ENCODE measurements at places on chromosomes 6 and 20.

- no peak for DNase-seq
These were observed 82.1 kb upstream of the F13A1 start for GRCh38 chr6:6402591-6402990.

GRCh38 chr6:25217829-25218228 lies 61.3 kb upstream of the CARMIL1 start:
- no peak for DNase-seq

GRCh38 chr6:90403489-90404381 lies 107.1 kb upstream of the BACH2 start:
- no peak for DNase-seq

DNA sequence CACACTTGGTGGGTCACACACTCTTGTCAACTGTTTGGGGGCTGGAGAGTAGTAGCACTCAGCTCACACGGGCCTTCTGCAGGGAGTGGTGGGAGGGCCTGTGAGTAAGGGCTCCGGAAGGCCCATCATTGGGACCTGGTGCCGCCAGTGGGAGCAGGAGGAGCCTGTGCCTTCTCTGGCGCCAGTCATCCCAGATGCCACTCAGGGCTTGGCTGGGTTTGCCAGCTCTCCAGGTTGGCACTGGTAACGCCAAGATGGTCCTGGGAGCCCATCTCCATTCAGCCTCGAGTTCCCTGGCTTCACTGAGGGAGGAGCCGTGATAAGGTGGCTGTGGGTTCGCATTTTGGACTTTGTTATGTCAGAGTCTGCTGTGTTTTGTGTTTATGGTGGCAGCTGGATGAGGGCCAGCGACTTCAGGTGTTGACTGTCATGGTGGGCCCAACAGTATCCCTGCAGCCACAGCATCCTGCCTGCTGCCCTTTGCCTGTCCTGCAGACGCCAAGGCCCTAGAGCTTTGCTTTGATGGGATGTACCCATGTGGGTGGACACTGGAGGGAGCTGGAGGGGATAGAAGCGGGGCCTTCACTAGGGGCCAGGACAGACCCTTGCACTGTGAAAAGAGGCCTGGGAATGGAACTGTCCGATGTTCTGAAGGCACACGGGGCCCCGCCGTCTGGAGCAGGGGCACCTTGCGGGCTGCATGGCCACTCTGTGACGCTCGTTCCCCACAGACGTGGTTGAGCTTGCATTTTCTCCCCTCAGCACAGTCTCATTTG lies 13.3 kb upstream of the DNAJC5 start:
- DNase-seq, result no peak

DNA sequence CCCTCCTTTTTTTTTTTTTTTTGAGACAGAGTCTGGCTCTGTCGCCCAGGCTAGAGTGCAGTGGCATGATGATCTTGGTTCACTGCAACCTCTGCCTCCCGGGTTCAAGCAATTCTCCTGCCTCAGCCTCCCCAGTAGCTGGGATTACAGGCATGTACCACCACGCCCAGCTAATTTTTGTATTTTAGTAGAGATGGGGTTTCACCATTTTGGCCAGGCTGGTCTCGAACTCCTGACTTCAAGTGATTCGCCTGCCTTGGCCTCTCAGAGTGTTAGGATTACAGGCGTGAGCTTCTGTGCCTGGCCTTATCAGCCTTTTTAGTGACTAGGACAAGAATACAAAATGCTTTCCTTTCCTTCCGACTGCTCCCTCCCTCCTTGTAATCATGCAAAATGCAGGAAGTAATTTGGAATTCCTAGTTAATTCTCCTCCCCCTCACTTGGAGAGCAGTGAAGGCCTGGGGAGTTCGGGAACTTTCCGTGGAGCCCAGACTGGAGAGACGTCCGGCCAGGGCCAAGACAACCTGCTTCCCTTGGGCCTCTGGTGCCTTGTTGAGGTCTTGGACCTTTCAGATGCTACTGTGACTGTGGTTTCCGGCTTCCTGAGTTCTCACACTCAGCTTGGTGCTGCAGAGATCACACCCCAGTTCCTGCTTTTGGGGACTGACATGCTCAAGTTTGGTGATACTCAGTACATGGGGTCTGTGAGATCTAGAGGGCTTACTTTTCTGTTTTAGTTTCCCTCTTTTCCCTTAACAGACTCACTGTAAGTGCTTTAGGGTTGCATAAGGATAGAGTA lies 3.9 kb upstream of the PHF20 start:
- DNase-seq, result peak; percentile 66

DNA sequence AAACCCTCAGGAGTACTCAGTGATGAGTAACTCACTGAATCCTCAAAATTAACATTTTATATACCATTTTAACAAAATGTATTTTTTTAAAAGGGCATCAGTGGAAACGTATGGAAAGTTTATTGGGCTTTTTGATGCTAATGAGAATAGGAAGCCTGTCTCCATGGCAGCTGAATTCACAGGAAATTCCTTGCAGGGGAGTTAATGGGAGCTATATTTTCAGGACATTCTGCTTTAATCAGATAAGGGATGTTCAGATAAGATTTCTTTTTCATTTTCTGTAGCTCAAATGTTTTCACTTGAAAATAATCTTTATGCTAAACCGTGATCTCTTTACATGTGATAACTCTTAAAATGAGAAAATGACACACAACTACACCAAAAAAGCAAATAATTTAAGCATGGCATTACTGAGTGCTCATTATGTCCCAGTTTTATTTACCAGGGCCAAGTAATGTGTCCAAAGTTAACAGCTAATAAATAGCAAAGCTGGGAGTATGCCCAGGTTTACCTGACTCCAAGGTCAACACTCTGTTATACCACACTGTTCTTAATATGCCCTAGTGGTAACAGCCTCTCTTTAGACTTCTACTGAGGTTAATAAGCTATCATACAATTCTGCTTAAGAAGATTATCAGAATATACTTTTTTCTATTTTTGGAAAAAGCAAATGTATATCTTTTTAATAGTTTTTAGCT lies 348.1 kb downstream of the GRIK2 start:
- DNase-seq, result no peak

DNA sequence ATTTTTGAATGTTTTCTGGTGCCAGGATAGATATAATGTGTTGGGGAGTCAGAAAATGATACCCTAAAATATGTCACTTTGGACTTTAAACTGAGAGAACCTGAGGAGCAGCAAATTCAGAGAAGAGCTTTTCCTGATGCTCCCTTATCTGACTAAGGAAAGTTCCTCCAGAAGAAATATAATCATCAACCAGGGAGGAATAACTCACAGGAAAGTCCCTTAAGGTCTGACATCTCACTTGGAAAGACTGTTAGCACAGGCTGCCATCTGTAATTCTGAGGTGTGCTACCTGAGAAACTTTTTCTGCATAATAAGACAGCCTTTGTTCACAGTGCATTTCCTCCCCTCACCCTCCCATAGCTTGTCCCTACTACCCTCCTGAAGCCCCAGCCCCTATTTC lies 218.6 kb downstream of the SYNE1 start:
- DNase-seq, result no peak

GRCh38 chr6:80268865-80269730 lies 162.6 kb downstream of the BCKDHB start:
- no peak for DNase-seq

DNA sequence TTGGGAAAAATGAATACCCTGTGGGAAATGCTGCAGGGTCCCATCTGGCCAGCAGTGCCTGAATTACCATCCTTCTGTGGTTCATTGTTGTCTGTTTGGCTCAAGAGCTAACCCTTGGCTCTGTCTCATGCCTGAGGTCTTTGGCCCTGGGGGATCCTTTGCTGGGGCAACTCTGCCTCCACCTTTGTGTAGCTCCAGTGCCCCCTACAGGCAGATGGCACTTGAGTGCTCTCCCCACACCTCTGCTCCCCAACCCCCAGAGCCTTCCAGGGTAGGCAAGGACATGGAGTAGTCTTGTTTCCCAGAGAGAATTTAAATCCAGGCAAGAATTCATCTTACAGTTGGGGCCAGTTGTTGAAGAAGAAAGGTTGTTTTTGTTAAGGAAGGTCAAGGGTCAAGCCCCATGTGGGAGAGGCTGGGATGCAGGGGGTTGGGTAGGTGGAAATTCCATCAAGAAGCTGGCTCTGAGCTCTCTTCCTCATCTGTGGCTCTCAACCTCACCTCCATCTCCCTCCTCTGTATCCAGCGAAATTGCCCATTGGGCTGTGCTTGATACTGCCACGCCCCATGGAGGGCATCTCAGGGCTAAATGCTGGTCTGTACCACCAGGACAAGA lies 44.2 kb downstream of the ZNF831 start:
- DNase-seq, result peak; percentile 81

- DNase-seq, result no peak
These were observed 42.9 kb upstream of the SPTLC3 start for GRCh38 chr20:12965870-12966251.

GRCh38 chr6:81023007-81023582 lies 729.4 kb downstream of the TENT5A start:
- no peak for DNase-seq

- DNase-seq, result no peak
These were observed 54.7 kb upstream of the FAM83D start for GRCh38 chr20:38871560-38871953.

DNA sequence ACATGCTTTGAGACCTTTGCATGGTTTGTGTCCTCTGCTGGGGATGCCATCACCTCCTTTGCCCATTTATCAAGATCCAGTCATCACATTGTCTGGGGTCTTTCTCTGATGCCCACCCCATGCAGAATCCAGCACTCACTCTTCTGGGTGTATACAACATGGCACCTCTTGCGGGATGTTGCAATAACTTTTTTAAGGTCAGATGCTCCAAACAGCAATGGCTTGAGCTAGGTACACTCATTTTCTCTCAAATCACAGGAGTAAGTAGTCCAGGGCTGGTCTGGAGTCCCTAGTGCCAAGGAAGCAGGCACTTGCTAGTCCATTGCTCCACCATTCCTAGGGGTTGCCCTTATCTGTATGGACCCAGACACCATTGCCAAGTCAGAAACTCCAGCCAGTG lies 196.6 kb upstream of the KCNG1 start:
- DNase-seq, result no peak

DNA sequence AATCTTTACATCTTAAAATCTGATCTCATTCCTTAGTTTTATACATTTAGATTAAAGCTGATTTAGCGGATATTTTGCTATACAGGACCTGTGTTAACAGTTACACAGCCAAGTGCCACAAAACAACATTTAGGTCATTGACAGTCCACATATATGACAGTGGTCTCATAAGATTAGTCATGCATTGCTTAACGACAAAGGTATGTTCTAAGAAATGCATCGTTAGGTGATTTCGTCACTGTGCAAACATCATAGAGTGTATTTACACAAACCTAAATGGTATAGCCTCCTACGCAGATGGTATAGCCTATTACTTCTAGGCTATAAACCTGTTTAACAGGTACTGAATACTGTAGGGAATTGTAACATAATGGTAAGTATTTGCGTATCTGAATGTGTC lies 21.6 kb downstream of the ADGRG6 start:
- no peak for DNase-seq

- DNase-seq, result no peak
These were observed 50.0 kb downstream of the SOBP start for GRCh38 chr6:107539849-107540464.

DNA sequence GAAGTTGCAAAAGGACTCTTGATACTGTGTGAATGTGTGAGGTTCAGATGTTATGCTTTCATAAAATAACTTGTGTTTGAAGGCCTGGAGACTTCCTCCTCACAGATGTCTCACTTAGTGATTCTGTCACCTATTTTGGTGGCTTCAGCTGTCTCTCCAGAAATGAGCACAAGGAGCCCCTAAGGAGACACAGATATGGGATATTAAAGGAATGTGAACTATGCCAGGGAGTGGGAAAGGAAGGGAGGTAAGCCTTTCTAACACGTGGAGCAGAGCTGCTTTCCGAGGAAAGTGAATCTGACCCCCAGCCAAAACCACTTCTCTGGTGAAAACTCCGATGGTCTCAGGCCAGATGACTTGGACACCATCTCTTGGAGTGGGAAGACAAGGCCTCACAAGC lies 10.5 kb upstream of the FOXO3 start:
- DNase-seq, result no peak

DNA sequence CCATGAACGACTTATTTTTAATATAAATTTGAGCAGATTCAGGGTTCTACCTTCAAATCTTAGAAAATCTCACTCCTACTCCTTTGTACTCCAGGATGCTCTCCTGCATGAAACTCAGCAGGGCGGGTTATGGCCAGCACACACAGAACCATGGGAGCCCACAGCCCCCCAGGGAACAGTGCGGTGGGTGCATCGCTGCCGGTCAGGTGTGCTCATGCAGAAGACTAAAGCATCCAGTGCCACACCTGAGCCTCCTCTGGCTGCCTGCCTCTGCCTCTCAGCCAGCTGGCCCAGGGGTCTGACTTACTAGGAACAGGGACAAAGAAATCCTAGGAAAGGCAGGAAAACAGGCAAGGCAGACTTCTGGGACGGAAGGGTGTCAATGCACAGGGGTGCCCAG lies 31.8 kb downstream of the EZR start:
- no peak for DNase-seq

DNA sequence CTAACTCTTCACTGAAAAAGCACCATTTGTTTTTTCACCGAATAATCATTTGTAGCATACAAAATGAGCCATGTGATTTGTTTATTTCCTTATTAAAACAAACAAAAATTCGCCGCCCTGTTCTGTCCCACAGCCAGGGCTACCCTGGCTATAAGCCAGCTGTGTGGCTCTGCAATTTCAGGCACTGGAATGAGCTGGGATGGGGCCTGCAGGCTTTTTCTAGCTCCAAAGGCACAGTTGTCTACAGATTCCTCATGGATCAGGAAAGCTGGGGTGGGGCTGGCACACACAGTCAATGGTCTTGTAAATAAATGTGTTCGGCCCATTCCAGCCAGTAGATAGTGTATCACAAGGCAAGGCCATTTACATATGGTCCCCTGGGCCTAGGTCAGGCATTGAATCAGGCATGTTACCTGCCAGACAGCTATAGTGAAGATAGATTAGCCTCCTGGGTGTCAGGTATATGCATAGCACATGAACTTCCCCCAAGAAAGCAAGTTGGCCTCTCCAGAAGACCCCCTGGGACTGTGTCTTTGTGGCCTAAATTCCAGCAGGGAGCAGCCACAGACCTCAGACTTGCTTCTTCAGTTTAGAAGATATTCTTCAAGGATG lies 608.9 kb downstream of the MAFB start:
- no peak for DNase-seq

GRCh38 chr20:12762725-12763124 lies 246.0 kb upstream of the SPTLC3 start:
- DNase-seq, result no peak

GRCh38 chr6:167030222-167031072 lies 31.2 kb downstream of the CEP43 start:
- DNase-seq, result no peak

- no peak for DNase-seq
These were observed 1.3 kb downstream of the NOP56 start for GRCh38 chr20:2653556-2654383.

Data from effector memory CD8-positive, alpha-beta T cell (primary cell).